ENCODE measurements at places on chromosomes 16 and 17. TPM values are rescaled to one million over a fixed set of nuclear protein-coding genes. Genes with fewer than 3 reads are reported as not detected.

Gene GAS2L2
- total RNA-seq, result 0.17 TPM

Gene IL21R
- total RNA-seq, result 155 TPM

DNA sequence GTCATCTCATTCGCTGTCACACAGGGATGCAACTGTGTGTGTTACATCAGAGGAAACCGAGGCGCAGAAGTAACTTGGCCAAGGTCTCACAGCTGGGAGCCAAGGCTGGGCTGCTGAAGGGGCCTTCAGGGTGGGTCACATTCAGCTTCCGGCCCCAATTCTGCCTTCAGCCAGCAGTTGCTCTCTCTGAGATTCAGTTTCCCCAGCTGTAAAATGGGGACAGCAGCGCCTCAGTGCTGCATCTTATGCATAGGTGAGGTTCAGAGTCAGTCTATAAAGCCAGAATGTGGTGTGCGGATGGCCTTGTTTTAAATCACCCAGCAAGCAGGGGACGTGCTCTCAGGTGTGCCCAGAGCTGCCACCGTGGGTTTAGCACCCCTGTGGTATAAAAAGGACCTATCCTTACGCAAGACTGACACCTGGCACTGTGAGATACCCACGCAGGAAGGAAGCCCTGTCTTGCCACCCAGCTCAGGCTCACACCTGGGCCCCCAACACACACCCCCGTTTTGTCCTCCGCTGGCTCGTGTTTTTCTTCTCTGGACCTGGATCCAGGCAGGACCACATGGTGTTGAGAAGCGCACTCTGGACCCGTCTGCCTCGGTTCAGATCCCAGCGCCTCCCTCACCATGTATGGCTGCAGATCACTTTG is 94.6 kb upstream of the GSE1 start:
- no peak overlapping the region for H3K4me3 ChIP-seq
- H3K36me3 ChIP-seq, result no peaks in the 10 kb centered on the region
- no peaks in the 10 kb centered on the region for H3K27me3 ChIP-seq
- no peaks in the 10 kb centered on the region for H3K4me1 ChIP-seq

GRCh38 chr17:47879028-47879585 is 16.9 kb upstream of the SP2 start:
- DNase-seq, result no peak
- no peak overlapping the region for H3K4me3 ChIP-seq
- H3K27me3 ChIP-seq, result peaks cover 22% of the 10 kb centered on the region
- H3K4me1 ChIP-seq, result peaks cover 17% of the 10 kb centered on the region
- H3K27ac ChIP-seq, result no peak overlapping the region

GRCh38 chr16:55913716-55914115 is 38.5 kb upstream of the CES5A start:
- H3K27me3 ChIP-seq, result peaks cover 14% of the 10 kb centered on the region
- no peak overlapping the region for H3K4me3 ChIP-seq
- no peaks in the 10 kb centered on the region for H3K36me3 ChIP-seq
- H3K4me1 ChIP-seq, result no peaks in the 10 kb centered on the region
- DNase-seq, result no peak

GRCh38 chr16:14958323-14958600 is 16.6 kb upstream of the PDXDC1 start:
- H3K27ac ChIP-seq, result no peak overlapping the region
- no peak overlapping the region for H3K4me3 ChIP-seq
- peaks cover 17% of the 10 kb centered on the region for H3K27me3 ChIP-seq
- H3K4me1 ChIP-seq, result no peaks in the 10 kb centered on the region
- DNase-seq, result no peak
- no peaks in the 10 kb centered on the region for H3K36me3 ChIP-seq

Measured in activated T-cell treated with anti-CD3 and anti-CD28 coated beads, Interleukin-2, amount 50 U/mL, for 72 hours (primary cell).